HCT116 (cell line): ENCODE measurements at places on chromosomes 3 and 15.

DNA sequence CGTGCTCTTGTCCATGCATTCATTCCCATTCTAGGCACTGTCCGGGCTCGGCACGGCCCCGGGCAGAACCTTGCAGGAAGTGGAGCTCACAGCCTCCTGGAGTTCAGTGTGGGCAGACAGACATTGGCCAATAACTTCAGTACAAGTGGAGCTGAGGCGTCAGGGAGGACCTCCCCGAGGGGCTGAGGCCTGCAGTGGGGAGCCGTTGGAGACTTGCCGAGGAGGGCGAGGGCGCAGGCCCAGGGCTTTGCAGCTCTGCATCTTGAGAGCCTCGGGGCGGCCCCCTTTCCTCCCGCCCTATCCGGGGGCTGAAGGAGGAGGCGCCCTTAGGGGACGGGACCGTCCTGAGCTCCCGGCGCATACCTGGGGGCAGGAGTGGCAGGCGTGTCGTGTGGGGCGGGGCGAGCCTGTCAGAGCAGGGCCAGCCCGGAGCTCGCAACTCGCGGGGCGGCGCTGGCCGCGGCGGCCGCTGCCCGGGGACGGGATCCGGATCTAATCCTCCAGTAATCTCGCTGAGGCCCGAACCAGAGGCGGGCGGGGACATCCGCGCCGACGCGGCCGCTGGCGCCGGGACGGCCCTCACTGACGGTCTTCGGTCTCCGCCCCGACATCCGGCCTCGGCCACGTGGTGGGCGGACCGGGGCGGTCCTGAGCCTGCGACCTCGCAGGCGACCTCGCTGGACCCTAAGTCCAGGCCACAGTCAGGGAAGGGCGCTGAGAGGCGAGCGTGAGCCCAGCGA lies at the start of gene ACY1:
ACY1 (plus strand) TSS at position 698 of the 740 bp plus-strand sequence. CDS start 530 bp downstream, outside the sequence.
- DNase-seq: peak; percentile 57

DNA sequence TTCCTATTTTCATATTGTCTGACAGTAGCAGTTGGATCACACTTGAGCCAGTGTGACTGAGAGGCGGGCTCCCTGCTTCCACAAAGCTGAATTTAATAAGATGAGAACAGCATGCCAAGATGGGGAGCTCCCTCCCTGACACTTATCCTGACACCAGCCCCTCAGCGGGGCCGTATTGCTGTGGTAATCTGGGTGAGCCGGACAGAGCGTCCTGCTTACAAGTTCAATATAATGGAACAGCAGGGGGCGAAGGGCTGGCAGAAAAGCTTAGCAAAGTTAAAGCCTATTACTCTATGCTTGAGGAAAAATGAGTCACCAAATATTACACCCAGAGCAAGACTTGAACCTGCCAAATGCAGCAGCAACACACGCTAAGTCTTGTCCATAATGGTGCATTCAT lies 163.8 kb upstream of the CMC1 start:
- DNase-seq: peak; percentile 12

- peak; percentile 89 for DNase-seq
These were observed at the start of gene EIF3J for GRCh38 chr15:44536962-44537734. TSS of gene EIF3J (plus strand) at chr15:44537147. CDS start at chr15:44537195, 48 bp downstream.

- no peak for DNase-seq
These were observed 699.6 kb downstream of the FHIT start for GRCh38 chr3:60551455-60552209.

DNA sequence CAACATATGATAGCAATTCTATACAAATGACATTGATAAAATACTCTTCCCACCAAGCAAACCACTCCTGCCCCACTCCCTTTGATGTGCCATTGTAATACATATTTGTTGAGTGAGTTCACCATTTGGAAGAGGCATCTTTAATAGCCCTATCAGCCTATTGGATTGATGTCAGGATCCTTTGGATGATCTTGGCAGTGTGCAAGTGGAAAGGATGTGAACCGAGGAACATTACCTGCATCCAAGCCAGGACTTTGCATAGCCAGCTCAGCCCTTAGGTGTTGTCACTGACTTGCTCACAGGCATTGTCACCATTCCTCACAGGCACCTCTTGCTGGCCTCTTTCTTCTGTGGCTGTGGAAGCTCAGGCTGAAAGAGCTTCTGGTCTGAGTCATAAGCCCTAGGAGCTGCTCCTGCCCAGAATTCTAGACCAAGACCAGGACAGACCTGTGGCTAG lies 16.5 kb upstream of the TIMP4 start:
- DNase-seq: no peak

DNA sequence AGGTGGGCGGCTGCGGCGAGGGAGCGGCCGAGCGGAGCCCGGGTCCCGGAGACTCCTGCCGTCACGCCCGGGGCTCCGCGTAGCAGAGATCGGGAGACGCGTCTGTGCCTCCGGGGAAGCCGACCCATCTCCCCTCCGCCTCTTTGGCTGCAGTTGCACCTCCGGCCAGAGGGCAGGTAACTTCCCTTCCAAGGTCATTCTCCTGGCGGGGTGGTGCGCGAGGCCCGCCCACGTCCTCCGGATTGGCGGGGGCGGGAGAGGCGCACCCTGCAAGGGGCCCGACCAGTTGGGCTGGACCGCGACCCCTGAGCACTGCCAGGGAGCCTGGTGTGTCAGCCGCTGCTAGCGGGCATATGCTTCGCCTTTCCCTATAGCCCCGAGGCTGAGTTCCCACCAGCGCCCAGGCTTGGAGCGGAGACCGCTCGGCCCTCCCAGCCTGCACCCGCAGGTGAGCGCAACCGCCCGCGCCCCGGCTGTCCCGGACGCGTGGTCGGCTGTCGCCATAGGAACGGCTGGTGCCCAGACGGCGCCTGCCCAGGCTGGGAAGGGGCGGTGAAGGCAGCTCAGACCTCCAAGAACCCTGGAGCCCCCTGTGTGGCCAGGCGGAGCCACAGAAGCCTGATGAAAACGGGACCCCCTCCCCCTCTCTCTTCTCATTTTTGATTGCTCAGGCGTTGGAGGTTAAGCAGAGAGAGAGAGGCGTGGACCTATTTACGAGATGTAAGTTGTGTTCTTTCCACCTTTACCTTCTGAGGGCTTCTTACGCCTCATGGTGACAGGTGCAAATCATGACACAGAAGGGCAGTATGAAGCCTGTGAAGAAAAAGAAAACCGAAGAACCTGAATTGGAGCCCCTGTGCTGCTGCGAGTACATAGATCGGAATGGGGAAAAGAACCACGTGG lies 453 bp downstream of the ZDHHC23 start:
- no peak for DNase-seq

- DNase-seq: peak; percentile 93
These were observed 154.1 kb downstream of the TJP1 start for GRCh38 chr15:29668120-29668602.

GRCh38 chr15:73305331-73306211 lies 63.2 kb downstream of the HCN4 start:
- DNase-seq: peak; percentile 61

- no peak for DNase-seq
These were observed 20.6 kb downstream of the HEG1 start for GRCh38 chr3:125035217-125035616.

DNA sequence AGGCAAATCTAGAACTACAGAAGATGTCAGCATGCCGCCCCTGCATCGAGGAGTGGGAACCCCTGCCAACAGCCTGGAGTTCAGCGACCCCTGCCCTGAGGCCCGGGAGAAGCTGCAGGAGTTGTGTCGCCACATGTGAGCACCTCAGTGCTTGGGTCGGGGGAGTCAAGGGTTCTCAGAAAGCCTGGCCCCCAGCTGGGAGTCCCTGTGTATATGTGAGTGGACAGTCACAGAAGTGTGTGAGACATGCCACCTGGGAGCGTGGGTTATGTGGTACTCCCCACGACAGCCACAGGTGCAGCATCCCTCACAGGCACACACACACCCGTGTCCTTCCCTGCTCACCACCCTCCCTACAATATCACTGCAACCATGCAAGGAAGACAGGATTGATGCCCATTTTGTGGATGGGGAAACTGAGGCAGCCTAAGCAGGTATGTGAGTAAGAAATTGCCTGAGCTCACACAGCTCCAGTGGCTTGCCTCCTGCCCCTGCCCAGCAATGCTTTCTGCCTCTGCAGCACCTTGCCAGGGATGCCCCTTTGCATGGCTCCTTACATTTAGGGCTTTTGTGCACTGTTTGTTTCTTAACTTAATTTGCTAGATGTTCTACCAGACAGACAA lies 28.3 kb downstream of the C3orf20 start:
- DNase-seq: no peak

DNA sequence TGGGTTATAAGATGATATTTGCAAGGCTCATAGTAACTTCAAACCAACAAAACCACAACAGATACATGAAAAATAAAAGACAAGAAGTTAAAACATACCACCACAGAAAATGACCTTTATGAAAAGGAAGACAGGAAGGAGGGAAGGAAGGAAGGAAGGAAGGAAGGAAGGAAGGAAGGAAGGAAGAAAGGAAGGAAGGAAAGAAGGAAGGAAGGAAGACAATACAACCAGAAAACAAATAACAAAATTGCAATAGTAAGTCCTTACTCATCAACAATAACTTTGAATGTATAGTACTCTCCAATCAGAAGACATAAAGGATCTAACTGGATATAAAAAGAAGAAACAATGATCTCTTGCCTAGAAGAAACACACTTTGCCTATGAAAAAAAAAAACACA lies 287.4 kb upstream of the DCBLD2 start:
- DNase-seq: no peak

DNA sequence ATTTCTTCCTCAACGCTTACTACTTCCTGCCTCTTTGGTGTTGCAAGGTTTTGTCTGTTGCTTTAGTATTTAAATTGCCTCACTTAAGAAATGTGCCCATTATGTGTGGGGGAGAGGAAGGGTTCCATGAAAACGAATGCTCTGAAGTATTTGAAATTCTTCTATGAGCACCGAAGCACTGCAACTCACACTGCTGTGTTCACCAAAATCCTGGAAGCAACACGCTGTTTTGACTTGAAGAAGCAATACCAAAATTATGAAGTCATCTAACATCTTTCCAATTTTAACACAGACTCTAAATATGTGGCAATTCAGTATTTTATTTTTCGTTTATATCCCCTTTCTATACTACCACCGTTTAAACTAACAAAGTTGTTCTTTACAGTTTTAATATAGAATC lies 101.5 kb downstream of the RBMS3 start:
- DNase-seq: no peak

DNA sequence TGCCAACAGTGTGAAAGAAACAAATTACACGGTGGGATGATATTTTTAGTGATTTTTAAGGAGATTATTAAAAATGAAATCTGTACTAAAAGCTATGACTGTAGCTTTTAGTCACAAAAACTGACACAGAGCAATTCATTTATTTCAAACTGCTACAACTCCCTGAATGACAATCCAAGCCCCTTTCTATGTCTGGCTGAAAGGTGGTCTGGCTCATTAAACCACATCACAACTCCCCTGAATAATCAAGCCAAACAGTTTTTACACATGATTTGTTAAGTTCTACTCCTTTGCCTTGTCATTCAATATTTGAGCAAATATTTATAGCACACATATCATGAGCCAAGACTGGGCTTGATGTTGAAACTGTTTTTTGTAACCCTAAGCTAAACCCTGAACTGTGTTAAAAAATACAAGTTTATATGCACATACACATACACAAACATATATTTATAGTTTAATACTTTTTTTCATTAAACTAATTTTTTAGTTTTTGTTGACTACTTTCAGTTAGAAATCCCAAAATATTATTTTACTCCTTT lies 125.5 kb downstream of the RBMS3 start:
- no peak for DNase-seq

GRCh38 chr3:190863119-190863465 lies 598 bp upstream of the GMNC start:
- DNase-seq: no peak

- DNase-seq: no peak
These were observed 860.5 kb downstream of the DIPK2A start for GRCh38 chr3:144831955-144832716.

- no peak for DNase-seq
These were observed 88.1 kb downstream of the VPS8 start for GRCh38 chr3:184899953-184900595.

GRCh38 chr15:32765236-32765635 lies 47.4 kb downstream of the GREM1 start:
- DNase-seq: no peak

- DNase-seq: no peak
These were observed 52.0 kb upstream of the ULK4 start for GRCh38 chr3:42013691-42014457.

DNA sequence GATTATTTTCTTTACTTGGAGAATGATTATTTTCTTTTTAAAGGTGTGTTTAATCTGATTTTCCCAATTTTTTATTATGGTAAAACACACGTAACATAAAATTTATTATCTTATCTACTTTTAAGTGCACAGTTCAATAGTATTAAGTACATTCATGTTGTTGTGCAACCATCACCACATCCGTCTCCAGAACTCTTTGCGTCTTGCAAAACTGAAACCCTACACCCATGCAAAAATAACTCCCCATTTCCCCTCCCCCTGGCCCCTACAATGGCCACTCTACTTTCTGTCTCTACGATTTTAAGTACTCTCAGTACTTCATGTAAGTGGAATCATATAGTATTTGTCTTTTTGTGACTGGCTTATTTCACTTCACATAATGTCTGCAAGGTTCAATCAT lies 230.7 kb downstream of the SATB1 start:
- DNase-seq: no peak

- DNase-seq: no peak
These were observed 157.2 kb downstream of the BBX start for GRCh38 chr3:107679921-107680320.

DNA sequence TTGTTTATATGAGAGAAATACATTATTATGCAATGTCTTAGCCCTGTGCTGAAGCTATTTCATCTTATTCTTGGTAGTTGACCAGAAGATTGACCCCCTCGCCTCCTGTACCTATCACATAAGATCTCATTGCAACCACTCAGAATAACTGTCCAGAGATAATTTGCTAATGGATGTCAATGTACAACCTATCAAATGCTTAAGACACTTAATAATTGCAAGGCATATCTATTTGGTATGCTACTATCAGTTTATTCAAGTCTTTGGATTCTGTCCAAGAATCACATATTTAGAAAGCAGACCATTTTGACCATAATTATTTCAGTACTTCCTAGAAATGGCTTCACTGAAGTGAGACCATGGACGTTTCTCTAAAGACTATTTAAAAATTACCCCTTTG lies 241.6 kb downstream of the GAP43 start:
- DNase-seq: no peak

- DNase-seq: no peak
These were observed 54.7 kb downstream of the IGF2BP2 start for GRCh38 chr3:185770109-185770508.

- no peak for DNase-seq
These were observed 104.4 kb upstream of the ZBTB20 start for GRCh38 chr3:115251509-115251908.

- no peak for DNase-seq
These were observed 9.4 kb upstream of the CRTC3 start for GRCh38 chr15:90520365-90520764.

DNA sequence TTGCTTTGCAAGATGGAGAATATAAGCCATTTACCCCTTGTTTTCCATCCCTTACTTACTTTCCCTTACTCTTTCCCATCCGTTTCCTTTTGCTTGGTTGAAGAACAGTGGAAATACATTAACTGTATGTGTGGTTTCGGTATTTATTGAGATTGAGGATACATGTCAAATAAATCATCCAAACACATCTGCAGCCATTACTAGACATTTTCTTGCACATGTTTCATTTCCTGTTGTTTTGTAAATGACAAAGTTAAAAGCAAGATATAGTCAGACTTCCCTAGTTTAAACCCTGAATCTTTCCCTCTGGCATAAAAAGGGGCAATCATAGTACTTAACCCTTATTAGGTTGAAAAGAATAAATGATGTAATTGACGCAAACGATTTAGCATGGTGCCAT lies 82.1 kb upstream of the BCHE start:
- no peak for DNase-seq

- DNase-seq: no peak
These were observed 21.3 kb upstream of the MAGEF1 start for GRCh38 chr3:184733181-184733580.
